ENCODE measurements at places on chromosomes 1 and 21.
A peak's percentile ranks its signal among the peaks of the same experiment; 100 is the strongest.

- H3K27ac ChIP-seq, result no peak overlapping the region
- peaks cover 31% of the 10 kb centered on the region for H3K4me1 ChIP-seq
- no peak for DNase-seq
Observed at GRCh38 chr1:181097242-181097641, 8.7 kb downstream of the IER5 start.

DNA sequence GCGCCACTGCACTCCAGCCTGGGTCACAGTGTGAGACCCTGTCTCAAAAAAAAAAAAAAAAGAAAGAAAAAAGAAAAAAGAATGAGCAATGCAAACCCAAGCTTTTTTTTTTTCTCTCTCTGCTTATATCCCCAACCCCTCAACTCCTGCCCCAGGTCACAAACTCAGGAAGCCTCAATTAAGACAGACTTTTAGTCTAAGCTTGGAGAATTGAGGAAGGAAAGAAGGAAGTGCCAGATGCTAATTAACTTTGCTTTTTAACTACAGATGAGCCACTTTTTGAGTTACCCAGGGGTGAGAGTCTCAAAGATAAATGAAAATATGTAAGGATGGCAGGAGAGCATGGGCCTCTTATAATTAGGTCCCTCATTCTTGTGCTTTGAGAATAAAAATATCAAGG, 33.3 kb downstream of the PIK3CD start:
- no peak overlapping the region for H3K4me3 ChIP-seq
- H3K36me3 ChIP-seq, result peaks cover 8% of the 10 kb centered on the region
- H3K27ac ChIP-seq, result peak overlapping the region; percentile 18

- peaks cover 11% of the 10 kb centered on the region for H3K4me1 ChIP-seq
- DNase-seq, result no peak
- H3K27ac ChIP-seq, result no peak overlapping the region
- H3K4me3 ChIP-seq, result no peak overlapping the region
Observed at GRCh38 chr1:65264197-65264929, 45.0 kb upstream of the DNAJC6 start.

DNA sequence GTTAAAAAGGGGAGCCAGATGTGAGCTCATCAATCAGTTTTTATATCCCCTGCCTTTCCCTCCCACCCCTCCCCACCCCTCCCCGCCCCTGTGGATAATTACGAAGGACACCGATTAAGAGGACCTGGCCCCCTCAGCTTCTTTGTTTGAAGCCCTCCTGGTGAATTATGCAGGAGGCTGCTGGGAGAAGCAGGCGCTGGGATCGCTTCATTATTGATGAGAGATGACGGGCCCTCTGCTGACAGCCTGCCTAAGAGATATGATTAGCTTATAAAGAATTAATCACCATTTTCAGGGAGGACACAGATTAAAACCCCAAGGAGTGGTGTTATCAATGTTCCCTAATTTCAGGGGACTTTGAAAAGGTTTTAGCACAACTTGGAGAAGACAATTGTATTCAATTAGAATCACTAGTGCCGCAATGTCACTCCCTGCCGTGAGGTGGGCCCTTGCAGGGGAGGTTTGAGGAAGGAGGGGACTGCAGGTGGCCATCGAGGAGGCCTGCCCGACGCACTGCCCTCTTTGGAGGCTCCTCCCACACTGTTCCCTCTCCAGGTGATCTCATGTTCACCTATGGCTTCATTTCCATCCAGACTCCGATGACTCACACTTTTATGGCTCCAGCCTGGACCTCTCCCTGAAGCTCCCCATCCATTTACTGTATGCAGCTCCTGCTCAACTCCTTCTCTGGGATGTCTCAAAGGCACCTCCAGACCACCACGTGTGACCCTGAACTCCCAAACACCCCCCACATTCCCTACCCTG, 67.0 kb upstream of the KLHDC7A start:
- H3K4me3 ChIP-seq, result no peak overlapping the region
- H3K27me3 ChIP-seq, result no peaks in the 10 kb centered on the region
- H3K36me3 ChIP-seq, result no peaks in the 10 kb centered on the region
- DNase-seq, result no peak
- no peaks in the 10 kb centered on the region for H3K4me1 ChIP-seq
- no peak overlapping the region for H3K27ac ChIP-seq

DNA sequence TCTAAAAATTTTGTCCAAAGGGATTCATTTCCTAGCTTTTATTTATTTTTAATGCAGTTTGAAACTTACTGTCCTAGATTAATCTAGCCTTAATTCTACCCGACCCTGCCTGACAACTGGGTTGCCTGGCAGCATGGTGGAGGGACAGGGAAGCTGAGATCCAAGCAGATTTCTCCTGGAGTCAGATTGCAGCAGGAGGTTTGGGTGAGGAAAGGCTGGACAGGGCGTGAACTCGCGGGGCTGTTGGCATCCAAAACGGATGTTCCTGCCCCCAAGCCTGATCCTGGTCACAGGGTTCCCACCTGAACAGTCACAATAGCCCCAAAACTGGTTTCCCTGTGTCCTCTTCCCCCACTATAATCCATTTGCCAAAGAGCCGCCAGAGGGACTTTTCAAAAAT, 23.2 kb downstream of the TCEA3 start:
- H3K27me3 ChIP-seq, result no peaks in the 10 kb centered on the region
- no peaks in the 10 kb centered on the region for H3K36me3 ChIP-seq
- no peak overlapping the region for H3K27ac ChIP-seq
- H3K4me1 ChIP-seq, result no peaks in the 10 kb centered on the region
- no peak for DNase-seq

DNA sequence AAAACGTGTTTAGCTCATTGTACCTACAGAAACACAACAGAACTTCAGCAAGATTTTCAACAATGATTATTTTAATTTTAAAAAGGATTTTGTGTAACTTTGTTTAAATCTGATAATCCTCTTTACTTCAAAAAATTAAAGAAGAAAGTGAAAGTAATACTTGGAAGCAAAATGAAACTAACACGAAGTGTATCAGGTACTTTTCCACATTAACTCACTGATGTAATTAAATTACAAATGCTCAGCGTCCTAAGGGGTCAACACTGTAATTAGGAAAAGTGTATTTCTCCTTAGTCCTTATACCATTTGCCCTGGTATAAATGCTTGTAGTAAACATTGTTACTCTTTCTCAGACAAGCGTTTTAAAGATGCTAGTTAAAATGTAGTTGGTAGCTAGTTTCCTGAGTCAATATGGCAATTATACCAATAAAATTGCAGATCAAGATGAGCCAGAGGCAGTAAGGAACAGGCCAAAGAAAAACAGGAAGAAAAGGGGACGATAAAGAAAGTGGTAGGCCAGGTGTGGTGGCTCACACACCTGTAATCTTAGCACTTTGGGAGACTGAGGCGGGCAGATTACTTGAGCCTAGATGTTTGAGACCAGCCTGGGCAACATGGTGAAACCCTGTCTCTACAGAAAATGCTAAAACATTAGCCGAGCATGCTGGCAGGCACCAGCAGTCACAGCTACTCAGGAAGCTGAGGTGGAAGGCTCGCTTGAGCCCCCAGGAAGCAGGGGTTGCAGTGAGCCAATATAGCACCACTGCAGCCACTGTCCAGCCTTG, 553.0 kb downstream of the SMYD3 start:
- no peaks in the 10 kb centered on the region for H3K36me3 ChIP-seq
- H3K27me3 ChIP-seq, result no peaks in the 10 kb centered on the region
- peak overlapping the region; percentile 89 for H3K27ac ChIP-seq
- peak overlapping the region; percentile 78 for H3K4me3 ChIP-seq
- peaks cover 51% of the 10 kb centered on the region for H3K4me1 ChIP-seq
- DNase-seq, result peak; percentile 58

- no peaks in the 10 kb centered on the region for H3K27me3 ChIP-seq
- H3K36me3 ChIP-seq, result peaks cover 84% of the 10 kb centered on the region
- no peak for DNase-seq
- H3K4me3 ChIP-seq, result no peak overlapping the region
- H3K27ac ChIP-seq, result no peak overlapping the region
Observed at GRCh38 chr1:19909971-19910370, 13.4 kb downstream of the PLA2G2E start.

- no peak overlapping the region for H3K4me3 ChIP-seq
- DNase-seq, result no peak
- no peak overlapping the region for H3K27ac ChIP-seq
- H3K27me3 ChIP-seq, result peaks cover 6% of the 10 kb centered on the region
- no peaks in the 10 kb centered on the region for H3K36me3 ChIP-seq
Observed at GRCh38 chr1:229225331-229225782, 45.6 kb upstream of the RAB4A start.

DNA sequence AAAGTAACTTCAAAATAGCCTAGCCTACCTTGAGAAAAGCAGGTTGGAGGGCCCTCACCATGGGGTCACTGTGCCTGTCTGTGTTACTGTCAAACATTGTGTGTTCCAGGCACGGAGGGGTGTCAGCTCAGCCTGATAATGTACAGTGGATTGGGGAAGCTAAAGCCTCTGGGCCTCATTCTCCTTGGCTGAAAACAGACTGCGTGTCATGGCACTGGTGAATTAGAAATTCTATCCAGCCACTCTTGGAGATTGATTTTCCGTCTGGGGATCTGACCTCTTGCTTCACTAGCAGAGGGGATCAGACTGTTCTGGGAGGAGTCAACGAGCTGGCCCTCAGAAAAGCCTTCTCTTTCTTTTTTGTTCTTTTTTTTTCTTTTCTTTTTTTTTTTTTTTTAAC, 123.5 kb upstream of the HOOK1 start:
- no peak for DNase-seq
- no peaks in the 10 kb centered on the region for H3K36me3 ChIP-seq
- no peak overlapping the region for H3K4me3 ChIP-seq

Measured in CD4-positive, CD25-positive, alpha-beta regulatory T cell (primary cell).